ENCODE measurements at places on chromosomes 16 and 17. TPM values are rescaled to one million over a fixed set of nuclear protein-coding genes. Genes with fewer than 3 reads are reported as not detected.
A peak's percentile ranks its signal among the peaks of the same experiment; 100 is the strongest.

The ABCC11 gene
- not detected for total RNA-seq

The LRRC36 gene
- 0.33 TPM for total RNA-seq

The CDRT4 gene
- 2.7 TPM for total RNA-seq

The FBXW10 gene
- total RNA-seq, result not detected

The OTOP3 gene
- total RNA-seq, result not detected

The ADAMTS18 gene
- total RNA-seq, result not detected

The ZNF469 gene
- 1.2 TPM for total RNA-seq

The MYH11 gene
- 13,386 TPM for total RNA-seq

The ELMO3 gene
- total RNA-seq, result 0.33 TPM

The AANAT gene
- total RNA-seq, result not detected

The RBFOX1 gene
- not detected for total RNA-seq

The ZNF688 gene
- 23.3 TPM for total RNA-seq

The ASGR1 gene
- total RNA-seq, result not detected

GRCh38 chr16:83843657-83844056, 35.9 kb downstream of the HSBP1 start:
- no peak for DNase-seq

DNA sequence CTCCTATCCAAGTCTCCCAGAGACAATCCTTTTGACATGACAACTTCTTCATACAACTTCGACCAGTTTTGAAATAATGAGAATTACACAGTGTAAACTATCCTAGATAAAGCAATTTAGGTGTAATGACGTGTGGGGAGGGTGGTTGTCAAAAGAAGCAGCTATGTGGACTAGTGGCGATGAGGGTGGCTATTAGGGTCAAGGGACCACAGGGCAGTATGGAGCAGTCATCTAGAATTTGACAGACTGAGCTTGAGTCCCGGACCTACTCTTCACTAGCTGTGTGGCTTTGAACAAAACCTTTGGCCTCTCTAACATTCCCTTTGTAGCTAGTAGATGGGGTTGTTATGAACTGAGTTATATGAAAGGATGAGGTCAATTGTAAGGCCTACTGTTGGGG, 247.1 kb downstream of the HAPSTR1 start:
- peak; percentile 74 for DNase-seq

GRCh38 chr17:39635614-39636176, 1.2 kb upstream of the STARD3 start:
- no peak for DNase-seq

GRCh38 chr17:73610331-73610911, 33.8 kb downstream of the SDK2 start:
- DNase-seq, result no peak

GRCh38 chr17:19702217-19702641, 14.2 kb downstream of the SLC47A2 start:
- no peak for DNase-seq

DNA sequence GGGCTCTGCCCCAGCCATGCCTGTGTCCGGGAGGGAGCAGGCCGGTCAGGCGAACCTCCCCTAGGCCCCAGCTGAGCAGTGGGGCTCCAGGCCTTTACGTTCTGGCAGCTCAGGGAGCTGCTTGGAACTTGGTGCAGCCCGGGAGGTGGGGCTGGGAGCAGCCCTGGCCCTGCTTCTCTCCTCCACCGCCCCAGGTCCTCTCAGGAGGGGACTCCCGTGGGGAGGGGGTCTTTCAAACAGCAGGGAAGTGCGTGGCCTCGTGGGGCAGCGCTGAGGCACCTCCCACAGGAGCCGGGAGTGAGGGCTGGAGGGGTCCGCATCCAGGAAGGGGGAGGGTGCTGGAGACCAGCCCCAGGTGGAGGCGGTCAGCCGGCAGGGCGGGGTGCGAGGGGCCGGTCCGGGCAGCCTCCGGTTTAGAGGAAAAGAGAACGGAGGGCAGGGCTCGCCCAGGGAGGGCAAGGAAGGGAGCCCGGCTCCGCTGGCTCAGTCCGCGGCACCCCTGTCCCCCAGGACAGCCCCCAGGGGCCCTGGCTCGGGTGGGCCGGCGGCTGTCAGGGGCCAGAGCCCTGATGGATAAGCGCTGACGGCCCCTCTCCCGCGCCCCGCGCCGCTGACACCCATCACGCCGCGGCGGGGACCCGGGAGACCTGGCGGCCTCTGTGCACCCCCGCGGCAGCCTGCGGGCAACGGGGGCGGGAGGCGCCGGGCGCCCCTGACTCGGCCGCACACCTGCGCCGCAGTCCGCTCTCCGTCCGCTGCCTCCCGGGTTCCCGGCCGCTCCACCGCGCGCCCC, 587 bp upstream of the PRR35 start:
- no peak for DNase-seq

DNA sequence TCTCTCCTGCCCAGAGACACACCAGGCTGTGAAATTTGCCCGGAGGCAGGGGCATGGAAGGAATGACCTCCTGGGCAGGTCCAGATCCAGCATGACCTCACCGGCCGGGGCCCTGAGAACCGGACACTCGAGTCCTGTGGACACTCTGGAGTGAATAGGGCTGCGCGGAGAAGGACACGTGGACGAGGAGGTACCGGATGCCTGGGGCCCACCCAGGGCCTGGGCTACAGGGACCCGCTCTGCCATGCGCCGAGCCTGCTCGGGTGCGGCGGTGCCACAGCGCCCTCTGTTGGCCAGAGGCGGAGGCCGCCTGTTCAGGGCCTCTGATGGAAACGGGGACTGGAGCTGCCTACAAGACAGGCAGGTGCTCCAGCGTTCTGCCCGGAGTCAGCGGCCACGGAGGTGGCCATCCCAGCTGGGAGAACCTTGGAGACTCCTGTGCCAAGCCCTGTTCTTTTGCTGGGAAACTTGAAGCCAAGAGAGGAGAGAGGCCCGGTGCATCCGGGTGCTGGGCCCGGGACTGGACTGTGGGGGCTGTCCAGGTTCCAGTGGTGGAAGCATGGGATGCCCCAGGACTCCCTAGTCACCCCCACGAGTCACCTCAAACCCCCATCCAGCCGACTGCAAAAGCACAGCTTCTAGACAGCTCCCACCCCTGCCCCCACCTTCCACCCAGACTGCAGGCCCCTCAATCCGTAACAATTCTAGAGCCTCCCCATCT, 19.3 kb upstream of the NXPH3 start:
- DNase-seq, result no peak

GRCh38 chr17:17236295-17237025, 508 bp downstream of the FLCN start:
- DNase-seq, result no peak

DNA sequence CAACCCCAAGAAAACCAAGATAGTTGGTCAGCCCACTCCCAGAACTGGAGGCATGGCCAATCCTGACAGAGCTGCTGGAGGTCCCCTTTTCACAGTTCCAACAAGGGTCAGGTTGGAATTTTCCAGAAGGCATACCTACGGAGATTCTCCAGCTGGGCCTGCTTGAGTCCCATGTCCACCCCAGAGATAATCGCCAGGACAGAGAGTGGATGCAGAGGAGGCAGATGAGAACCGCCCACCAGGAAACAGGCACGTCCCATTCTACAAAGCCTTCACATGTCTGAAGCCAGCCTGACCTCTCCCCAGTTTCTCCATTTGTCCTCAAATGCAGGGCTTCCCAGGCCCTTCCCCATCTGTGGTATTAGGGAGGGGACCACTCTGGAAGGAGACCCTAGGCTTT, 47.4 kb upstream of the SMURF2 start:
- DNase-seq, result no peak

DNA sequence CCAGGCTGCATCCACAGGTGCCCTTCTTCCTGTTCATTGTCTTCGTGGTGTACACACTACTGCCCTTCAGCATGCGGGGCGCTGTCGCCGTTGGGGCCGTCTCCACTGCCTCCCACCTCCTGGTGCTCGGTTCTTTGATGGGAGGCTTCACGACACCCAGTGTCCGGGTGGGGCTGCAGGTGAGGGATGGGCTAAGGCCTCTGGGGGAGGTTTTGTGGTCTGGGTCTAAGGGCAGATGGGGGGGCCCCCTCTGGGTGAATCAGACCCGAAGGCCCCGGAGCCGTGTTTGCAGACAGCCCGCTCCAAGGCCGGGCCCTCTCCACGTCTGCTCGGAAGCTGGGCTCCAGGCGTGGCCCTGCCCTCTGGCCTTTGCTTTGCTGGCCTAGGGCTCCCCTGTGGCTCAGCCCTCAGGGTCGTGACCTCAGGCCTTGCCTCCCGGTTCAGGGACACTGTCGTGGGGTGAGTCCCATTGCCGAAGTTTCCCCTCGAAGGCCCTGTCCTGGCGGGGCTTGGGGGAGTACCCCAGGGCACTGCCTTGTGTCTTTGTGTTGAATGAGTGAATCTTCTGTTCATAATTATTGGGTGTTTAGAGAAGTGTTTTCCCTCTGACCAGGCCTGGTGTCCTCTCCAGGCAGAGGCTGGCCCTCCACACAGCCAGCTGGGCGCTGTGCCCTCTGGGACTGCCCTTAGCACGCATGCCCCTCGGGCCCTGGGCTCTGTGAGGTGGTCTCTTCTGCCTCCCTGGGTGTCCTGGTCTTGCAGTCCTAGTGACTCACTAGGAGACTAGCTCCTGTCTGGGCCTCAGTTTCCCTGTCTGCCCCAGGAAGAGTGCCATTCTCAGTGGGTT, 25.6 kb downstream of the ADCY7 start:
- no peak for DNase-seq

DNA sequence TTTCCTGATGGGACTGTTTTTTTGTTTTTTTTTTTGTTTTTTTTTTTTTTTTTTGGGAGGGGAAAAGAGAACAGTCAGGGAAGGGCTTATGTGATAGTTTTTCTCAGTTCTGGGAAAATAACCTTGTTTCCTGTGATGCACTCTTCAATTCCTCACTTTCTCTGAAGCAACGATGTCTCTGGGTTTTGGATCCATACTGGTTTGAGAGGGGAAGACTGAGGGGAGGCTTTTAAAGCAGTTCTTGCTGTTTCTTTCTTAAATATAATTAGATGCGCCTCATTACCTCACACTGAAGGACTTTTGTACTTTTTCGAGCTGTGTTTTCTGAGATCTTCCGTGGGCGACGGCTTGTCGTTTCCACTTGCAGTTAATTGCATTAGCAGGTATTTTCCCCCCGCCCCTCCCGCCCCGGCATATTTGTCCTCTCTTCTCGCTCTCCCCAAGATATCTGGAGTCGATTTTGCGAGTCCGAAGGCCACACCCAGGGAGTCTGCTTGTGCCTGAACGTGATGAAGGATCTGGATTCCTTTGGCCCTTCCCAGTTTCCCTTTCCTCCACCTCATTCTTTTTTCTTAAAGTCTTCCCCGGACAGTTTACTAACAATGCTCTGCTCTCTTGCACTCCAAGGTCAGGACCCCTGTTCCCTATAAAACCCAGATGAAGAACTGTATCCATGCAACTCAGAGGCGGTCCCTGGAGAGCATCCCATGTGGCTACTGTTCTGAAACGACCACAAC, 125.2 kb upstream of the ZFHX3 start:
- DNase-seq, result no peak

DNA sequence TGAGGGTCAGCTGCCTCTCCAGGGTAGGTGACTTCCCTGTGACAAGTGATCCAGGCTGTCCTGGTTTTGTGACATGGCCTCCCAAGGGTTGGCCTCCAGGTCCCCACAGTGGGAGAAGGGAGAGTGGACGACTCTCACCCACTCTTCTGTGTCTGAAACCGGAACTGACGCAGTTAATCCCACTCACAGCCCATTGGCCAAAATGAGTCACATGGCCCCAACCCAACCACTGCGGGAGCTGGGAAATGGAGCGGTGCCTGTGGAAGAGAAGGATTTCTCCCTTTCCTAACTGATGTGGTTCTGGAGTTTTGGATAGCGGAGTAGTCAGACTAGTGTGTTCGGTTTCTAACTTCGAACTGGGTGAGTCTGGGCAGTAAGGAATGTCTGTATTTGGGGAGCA, 79.4 kb downstream of the ABCC6 start:
- DNase-seq, result no peak

DNA sequence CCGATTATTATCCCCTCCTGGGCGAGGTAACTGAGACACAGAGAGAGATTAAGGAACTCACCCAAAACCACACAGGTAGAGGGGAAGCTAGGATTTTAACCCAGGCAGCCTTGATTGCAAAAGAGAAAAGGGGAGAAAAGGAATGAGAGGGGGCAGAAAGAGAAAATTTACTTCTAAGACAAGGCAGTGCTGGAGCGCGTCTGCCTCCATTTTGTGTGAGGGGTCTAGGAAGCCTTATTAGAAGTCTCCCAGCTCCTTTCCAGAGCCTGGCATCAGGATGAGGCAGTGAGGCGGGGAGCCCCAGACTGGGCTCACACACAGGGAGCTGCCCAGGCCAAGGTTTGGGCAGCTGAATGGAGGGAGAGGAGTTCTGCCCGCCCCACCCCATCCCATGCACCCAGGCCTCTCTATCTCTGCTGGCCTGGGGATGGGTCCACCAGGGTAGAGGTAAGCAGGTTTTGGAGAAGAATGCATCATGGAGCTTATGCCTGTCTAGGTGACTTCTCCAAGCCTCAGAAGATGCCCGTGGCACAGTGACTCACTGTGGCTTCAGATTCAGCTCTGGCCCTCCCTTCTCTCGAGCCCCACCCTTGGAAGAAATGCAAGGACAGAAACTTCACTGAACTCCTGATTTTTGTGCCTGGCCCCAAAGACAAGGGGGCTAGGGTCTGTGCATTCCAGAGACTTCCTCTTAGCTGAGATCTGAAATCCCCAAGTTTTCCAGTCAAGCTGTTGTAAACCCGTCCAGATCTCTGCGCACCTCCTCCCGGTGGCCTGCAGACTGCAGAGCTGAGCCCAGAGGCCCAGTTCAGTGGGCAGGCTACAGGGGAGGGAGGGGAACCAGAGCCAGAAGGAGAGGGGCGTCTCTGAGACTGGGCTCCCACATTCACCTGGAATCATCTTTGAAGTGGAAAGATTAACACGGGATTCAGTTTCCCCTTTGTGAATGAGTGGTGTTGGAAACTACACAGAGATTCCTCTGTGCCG, 95.1 kb upstream of the CDH5 start:
- DNase-seq, result no peak

DNA sequence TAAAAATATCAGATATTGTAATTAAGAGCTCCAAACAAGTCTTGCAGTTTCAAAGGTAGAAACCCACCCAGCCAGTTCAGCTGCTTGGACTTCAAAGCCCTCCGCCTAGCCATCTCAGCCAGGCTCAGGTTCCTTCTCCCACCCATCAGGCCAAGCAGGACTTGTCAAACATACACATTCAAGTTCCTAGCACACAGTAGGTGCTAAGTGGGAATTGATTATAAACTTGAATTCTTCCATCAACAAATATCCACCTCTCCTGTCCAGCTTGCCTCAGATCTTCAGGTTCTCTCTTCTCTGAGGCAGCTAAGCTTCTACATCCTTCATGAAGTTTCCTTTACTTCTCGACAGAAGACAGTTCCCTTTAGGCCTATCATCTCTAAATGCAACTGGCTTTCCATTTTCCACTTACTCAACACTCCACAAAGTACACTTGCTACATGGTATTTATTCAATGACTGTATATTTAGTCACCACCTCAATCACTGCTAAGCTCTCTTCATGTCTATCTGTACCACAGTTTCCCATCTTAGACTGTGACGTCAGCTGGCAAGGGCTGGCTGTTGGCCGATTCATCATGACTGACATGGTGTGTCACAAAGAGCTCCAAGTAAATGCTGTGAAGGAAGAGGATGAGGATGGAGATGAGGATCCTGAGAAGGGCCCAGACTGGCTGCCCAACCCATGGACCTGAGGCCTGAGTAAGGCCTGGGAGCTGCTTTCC, 13.3 kb upstream of the COG7 start:
- DNase-seq, result no peak

GRCh38 chr16:86401126-86401525, 109.2 kb upstream of the FOXF1 start:
- DNase-seq, result no peak
